T follicular helper cell (primary cell): ENCODE measurements at places on chromosomes 7 and 10.

DNA sequence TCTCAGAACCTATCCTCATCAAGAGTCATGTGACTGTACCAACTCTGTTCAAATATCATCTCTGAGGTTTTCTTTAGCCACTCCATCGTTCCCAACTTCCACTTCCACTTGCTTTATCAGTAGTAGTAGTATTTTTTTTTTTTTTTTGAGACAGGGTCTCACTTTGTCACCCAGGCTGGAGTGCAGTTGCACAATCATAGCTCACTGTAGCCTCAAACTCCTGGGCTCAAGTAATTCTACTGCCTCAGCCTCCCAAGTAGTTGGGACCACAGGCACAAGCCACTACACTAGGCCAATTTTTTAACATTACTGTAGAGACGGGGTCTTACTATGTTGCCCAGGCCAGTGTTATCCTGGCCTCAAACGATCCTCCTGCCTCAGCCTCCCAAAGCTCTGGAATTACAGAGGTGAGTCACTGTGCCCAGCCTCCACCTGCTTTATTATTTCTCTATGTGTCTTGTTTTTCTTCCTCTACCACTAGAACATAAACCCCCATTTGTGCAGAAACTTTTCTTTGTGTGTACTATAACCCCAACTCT lies 5.9 kb downstream of the NCAPG2 start:
- no peak for DNase-seq

DNA sequence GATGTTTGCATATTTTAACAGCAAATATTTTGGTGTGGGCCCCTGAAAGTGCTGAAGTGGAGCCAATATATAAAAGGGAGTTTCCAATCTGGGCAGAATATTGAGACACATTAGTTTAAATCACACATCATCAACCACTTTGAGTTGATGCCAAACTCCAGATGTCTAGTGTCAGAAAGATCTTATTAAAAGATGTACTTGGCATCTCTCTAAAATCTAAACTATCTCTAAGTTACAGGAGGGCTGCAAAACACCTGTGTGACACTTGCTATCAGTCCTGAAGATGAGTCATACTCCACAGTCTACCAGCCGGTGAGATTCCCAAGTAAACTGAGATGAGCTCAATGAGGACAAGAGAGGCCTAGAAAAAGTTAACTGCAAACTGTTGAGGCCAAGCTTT lies 11.4 kb downstream of the JAZF1 start:
- DNase-seq = no peak

- DNase-seq = no peak
These were observed 572.0 kb downstream of the PTPRN2 start for GRCh38 chr7:158015403-158016179.

GRCh38 chr10:26528715-26529393 lies 90.7 kb downstream of the APBB1IP start:
- no peak for DNase-seq

GRCh38 chr7:47254081-47254977 lies 327.6 kb downstream of the TNS3 start:
- DNase-seq = no peak

DNA sequence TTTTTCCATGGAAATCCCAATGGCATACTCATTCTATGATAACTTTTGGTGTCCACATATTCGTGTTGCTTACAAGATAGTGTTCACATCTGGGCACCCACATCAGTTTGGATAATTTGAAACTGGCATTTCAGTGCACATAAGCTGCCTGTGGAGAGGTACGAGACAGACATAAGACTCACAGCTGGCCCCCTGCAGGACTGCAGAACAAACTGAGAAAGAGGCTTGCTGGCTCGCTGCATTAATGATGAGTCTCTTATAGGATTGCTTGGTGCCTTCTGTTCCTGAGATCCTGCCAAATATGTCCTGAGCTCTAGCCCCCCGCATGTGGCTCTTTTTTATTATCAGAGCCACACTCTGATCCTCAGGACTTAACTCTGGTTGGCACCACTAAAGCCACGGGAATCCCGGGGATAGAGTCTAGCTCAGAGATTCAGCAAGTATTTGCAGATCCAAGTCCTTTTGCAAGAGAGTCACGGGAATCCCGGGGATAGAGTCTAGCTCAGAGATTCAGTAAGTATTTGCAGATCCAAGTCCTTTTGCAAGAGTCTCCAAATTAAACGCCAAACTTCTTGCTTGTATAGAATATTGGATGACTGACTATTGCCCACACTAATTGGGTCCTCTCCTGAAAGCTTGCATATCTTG lies 34.0 kb upstream of the JCAD start:
- no peak for DNase-seq

GRCh38 chr10:86261941-86262687 lies 104.5 kb downstream of the GRID1 start:
- DNase-seq = no peak

DNA sequence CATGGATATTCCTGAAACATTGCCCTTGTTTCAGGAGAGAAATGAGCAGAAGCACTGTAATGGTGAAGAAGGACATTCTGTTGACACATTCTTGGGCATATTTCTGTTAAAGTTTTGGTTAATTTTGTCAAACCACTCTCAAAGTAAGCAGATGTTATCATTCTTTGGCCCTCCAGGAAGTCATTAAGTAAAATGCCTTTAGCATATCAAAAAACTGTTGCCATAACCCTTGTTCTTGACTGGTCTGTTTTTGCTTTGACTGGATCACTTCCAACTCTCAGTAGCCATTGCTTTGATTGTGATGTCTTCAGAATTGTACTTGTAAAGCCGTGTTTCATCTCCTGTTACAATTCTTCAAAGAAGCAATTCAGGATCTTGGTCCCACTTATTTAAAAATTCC lies 404.3 kb upstream of the LRRTM3 start:
- no peak for DNase-seq

GRCh38 chr10:22816298-22816653 lies 101.9 kb upstream of the PIP4K2A start:
- DNase-seq = no peak

GRCh38 chr10:113572520-113573290 lies 19.9 kb downstream of the HABP2 start:
- no peak for DNase-seq

- DNase-seq = no peak
These were observed 12.2 kb downstream of the ZNF488 start for GRCh38 chr10:47371629-47372485.
